ENCODE measurements at places on chromosomes 1 and 21. TPM values are rescaled to one million over a fixed set of nuclear protein-coding genes. Genes with fewer than 3 reads are reported as not detected.

DNASE2B gene
- not detected for total RNA-seq

KRTAP21-2 gene
- not detected for total RNA-seq

OR2L13 gene
- not detected for total RNA-seq

FAM151A gene
- total RNA-seq = not detected

GJB5 gene
- total RNA-seq = not detected

SMAP2 gene
- 157 TPM for total RNA-seq

LRRIQ3 gene
- total RNA-seq = 0.17 TPM

ARTN gene
- total RNA-seq = 0.43 TPM

LY9 gene
- total RNA-seq = 0.30 TPM

PAPPA2 gene
- 0.02 TPM for total RNA-seq

RXFP4 gene
- total RNA-seq = not detected

ZBTB37 gene
- total RNA-seq = 8.7 TPM

VTCN1 gene
- not detected for total RNA-seq

CTTNBP2NL gene
- total RNA-seq = 3.9 TPM

JMJD4 gene
- 35.1 TPM for total RNA-seq

SLC44A3 gene
- not detected for total RNA-seq

EDARADD gene
- 32.0 TPM for total RNA-seq

SHISA4 gene
- total RNA-seq = 0.38 TPM

GNAT2 gene
- total RNA-seq = 0.33 TPM

ADORA3 gene
- not detected for total RNA-seq

RGS18 gene
- not detected for total RNA-seq

TFAP2E gene
- 0.38 TPM for total RNA-seq

FMO5 gene
- 0.12 TPM for total RNA-seq

CDKN2C gene
- 13.7 TPM for total RNA-seq

Data from activated CD4-positive, alpha-beta T cell treated with anti-CD3 and anti-CD28 coated beads, Interleukin-2, amount 10 ng/mL, durations not matched to agents 24 days and 14 days (primary cell).